ENCODE measurements at places on chromosomes 1 and 21.
A peak's percentile ranks its signal among the peaks of the same experiment; 100 is the strongest.

GRCh38 chr1:145936247-145936646 is 9.0 kb upstream of the RBM8A start:
- DNase-seq, result no peak

DNA sequence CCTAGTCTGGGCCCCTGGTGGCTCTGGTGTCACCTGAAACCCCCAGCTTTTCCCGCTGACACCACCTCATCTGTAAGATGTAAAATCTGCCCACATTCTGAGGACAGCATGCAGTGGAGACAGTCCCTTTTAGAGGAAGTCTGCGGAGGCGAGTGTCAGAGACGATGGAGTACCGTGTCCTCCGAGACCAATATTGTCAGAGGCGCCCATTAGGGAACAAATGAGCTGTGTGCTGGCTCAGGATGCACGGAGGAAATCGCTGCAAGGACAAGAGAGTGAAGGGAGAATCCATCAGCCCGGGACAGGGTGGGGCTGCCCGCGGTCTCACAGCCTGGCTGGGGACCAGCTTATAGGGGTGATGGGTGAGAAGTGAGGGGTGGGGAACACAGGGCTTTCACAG is 214.8 kb downstream of the MATN1 start:
- DNase-seq, result peak; percentile 26

DNA sequence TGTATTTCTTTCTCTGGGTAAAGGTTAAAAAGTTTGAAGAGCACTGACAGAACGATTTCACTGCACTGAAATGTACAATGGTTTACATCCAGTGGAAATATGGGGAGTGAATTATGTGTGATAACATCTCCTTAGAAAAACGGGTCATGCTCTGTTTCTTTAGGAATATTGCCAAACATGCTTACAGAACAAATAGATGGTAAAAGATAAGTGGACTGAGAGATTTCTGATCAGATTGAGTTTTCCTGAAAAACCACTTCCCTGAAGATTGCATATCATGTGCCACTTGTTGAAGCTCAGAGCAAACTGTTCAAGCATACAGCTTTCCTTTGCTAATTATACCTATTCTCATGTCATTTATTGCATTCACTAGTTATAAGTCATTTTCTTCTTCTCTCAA is 29.9 kb upstream of the DISP1 start:
- no peak for DNase-seq

GRCh38 chr1:230866171-230867070 is 1.9 kb downstream of the C1orf198 start:
- no peak for DNase-seq

DNA sequence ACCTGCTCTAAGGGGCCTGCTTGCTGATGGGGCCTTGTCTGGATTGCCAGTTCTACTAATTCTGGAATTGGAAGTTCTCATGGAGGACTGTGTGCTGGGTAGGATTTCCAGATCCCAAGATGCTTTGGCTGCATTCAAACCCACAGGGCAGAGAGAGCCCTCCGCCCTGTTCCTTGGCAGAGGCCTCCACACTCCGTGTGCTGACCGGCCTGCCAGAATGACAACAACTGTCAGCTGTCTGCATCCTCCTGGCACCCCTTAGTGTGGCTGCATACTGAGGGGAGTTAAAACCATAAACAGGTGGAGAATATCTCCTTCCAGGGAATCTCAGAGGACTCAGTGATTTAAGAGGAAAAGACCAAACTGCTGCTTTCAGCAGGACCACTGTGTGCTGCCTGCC is 60.7 kb downstream of the ADARB1 start:
- DNase-seq, result peak; percentile 74

DNA sequence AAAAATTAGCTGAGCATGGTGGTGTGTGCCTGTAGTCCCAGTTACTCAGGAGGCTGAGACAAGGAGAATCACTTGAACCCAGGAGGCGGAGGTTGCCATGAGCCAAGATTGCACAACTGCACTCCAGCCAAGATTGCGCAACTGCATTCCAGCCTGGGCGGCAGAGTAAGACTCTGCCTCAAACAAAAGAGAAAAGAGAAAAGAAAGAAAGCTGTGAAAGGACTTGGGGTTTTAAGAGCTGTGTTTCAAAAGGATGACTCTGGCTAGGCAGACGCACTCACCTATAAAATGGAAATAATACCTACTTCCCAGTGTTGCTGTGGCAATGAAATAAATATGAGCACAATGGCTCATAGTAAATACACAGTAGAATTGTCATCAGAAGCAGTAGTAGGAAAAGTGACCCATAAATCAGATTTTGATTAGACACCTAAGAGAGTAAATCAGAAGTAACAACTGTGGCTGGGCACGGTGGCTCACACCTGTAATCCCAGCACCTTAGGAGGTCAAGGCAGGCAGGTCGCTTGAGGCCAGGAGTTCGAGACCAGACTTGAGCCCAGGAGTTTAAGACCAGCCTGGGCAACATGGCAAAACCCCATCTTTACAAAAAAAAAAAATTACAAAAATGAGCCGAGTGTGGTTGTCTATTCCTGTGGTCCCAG is 45.9 kb upstream of the PUM1 start:
- peak; percentile 87 for DNase-seq

DNA sequence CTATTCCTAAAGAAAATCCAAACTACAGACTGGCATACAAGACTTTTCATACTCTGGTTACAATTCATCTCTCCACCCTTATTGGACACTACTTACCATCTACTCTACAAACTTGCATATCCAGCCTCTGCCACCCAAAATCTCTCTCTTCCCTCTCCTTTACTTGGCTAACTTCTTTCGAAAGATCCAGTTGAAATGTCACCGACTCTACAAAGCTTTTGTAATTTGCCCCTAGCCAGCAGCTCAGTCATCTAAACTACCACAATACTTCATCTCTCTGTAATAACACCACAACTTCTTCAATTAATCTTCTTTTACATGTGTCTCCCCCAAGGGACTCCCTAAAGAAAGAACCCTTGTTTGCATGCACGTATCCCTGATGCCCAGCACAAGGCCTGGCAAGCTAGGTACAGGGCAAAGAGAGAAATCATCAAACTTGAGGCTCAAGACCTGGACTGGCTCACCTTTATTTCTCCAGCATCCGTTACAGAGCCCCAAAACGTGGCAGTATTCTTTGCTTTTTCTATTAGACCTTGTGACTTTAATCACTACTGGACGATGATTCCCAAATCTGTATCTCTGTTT is 2.7 kb downstream of the ZBTB21 start:
- DNase-seq, result no peak

DNA sequence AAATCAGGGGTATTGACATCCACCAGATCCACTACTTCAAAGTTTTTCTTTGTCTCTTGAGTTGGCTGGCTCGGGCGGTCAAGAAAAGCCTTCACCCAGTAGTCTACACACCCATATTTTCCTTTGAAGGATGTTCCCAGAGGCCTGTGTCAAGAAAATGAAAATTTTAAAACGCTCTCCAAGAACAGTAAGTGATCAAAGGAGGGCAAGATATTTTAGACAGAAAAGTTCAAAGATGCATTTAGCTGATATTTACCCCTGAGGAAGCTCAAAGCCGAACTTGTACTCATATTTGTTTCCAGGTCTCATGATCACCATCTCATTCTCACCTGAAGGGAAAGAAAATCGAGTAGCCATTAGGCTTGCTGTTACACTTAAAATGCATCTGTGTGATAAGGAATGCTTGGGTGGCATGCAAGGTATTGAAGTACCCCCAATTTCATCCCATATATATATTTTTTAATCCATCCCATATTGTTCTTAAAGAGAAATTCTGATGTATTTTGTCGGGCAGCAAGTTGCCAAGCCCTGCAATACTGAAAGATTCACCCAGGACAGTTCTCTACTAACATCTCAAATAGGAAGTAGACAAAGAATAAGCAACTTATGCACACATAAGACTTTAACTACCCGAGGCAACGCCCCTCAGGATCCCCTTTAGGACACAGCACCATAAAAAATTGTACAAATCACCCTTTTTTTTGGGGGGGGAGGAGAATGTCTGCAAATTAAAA is 1.1 kb downstream of the TXNIP start:
- no peak for DNase-seq

GRCh38 chr1:165442653-165443052 is 2.3 kb downstream of the RXRG start:
- no peak for DNase-seq

GRCh38 chr1:229130028-229130668 is 140.8 kb upstream of the RAB4A start:
- no peak for DNase-seq

- no peak for DNase-seq
These were observed 974 bp upstream of the FNBP1L start for GRCh38 chr1:93446837-93447451.

DNA sequence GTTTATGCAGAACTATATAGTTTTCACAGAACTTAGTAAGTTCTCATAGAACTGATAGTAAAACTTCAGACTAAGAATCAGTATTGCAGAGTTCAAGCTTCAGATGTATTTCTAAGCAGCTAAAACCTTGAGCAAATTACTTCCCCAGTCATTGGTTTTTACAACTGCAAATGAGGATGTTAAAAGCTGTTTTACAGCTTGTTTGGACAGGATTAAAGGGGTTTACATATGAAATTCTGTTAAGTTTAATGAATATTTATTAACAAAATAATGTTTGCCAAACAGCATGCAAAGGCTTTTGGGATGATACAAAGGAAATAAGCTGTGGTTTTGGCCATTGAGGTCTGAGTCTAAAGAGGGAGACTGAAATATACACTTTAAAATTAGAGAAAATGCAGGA is 39.1 kb downstream of the CRB1 start:
- DNase-seq, result no peak

DNA sequence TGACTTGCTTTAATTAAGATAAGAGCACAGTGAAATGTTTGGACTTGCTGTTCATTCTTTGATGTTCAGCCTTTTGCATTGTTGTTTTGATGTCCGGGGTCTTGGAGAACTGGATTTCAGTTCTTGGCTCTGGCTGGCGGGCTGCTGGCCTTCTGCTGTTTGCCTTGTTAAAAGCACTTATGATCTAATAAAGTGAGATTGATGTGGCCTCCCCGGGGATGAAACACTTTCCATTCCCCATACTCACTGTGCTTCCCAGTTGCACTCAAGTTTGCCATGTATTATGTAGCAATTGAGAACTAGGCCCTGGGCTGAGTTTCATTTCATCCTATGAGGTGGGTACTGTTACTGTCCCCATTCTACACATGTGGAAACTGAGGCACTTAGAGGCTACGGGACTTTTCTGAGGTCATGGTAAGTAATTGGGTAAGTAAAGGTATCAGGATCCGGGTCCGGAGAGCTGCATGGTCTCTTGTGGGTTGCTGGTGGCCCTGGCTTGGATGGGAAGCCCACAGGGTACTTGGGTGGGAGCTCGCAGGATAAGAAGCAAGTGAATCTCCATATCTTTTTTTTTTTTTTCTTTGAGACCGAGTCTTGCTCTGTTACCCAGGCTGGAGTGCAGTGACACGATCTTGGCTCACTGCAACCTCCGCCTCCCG is 127.7 kb upstream of the ZBTB40 start:
- peak; percentile 20 for DNase-seq

GRCh38 chr1:54768093-54768492 is 3.8 kb upstream of the PARS2 start:
- no peak for DNase-seq

GRCh38 chr1:7234471-7234755 is 449.2 kb downstream of the CAMTA1 start:
- DNase-seq, result no peak

GRCh38 chr1:3909615-3910014 is 9.5 kb upstream of the C1orf174 start:
- DNase-seq, result peak; percentile 16

- no peak for DNase-seq
These were observed 40.5 kb downstream of the AK5 start for GRCh38 chr1:77322061-77322900.

- DNase-seq, result no peak
These were observed 79.5 kb downstream of the NUF2 start for GRCh38 chr1:163401211-163401610.

DNA sequence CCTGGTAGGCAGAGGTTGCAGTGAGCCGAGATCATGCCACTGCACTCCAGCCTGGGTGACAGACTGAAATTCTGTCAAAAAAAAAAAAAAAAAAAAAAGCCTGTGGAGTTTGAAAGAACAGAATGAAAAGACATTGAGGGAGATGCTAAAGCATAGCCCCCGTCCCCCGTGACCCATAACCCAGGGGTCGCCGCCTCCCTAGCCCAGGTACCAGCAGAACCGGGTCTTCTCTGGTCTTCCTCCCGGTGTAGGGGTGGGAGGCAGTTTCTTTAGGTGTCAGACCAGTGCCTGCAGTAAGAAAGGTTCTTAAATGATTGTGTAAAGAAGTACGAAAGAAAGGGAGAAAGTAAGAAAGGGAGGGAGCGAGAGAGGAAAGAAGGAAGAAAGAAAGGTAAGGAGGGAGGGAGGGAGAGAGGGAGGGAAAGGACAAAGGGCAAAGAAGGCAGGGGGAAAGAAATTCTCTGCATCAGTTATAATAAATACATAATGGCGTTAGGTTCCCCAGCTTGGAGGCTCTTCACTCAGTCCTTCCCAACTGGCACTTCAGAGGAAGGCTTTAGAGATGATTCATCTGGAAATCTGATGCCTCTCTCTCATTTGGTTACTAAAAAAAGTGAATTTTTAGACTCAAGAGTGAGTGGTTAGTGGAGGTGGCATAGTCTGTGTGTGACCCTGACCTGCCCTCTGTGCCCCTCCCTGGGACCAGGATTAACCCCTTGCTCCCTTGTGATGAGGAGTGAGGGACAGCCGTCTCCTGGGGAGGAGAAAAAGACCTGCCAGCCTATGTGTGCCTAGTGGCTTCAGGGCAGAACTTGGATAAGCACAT is 1.1 kb downstream of the IL24 start:
- DNase-seq, result no peak

- no peak for DNase-seq
These were observed 393.1 kb downstream of the BRINP3 start for GRCh38 chr1:190084552-190084951.

- no peak for DNase-seq
These were observed 90.1 kb upstream of the SLC25A33 start for GRCh38 chr1:9449110-9449627.

DNA sequence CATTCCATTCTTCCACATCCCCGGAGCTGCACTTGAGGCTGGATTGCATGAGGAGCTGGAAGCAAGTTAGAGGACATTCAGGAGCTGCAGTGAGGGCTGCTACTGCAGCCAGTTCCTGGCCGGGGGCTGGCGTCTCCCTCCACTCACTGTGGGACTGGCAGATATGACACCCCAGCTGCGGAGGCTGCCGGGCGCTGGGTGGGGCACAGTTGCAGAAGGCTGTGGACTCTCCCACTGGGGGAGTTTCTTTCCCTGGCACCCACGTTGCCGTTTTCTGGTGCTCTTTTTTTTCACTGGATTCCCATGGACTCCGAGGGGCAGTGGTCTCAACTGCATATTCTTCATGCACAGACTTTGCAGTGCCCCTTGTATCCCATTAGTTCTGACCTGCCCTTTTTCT is 351.1 kb upstream of the AJAP1 start:
- DNase-seq, result no peak

GRCh38 chr1:228478912-228479711 is 8.1 kb upstream of the RNF187 start:
- DNase-seq, result no peak

GRCh38 chr1:90335558-90335957 is 340.6 kb downstream of the ZNF326 start:
- DNase-seq, result no peak

DNA sequence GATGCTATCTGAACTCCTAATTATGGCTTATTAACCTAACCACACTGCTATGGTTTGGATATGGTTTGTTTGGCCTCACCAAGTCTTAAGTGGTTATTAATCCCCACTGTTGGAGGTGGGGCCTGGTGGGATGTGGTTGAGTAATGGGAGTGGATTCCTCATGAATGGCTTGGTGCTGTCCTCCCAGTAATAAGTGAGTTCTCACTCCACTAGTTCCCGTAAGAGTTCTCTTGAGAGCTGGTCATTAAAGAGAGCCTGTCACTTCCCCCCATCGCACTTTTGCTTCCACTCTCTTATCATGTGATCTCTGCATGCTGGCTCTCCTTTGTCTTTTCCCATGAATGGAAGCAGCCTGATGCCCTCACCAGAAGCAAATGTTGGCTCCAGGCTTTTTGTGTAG is 328.8 kb downstream of the PLA2G4A start:
- no peak for DNase-seq
